Stimulated activated CD4-positive, alpha-beta T cell treated with anti-CD3 and anti-CD28 coated beads, Interleukin-15, amount 100 ng/mL, for 48 hours (primary cell): ENCODE measurements at places on chromosomes 11 and 22.

DNA sequence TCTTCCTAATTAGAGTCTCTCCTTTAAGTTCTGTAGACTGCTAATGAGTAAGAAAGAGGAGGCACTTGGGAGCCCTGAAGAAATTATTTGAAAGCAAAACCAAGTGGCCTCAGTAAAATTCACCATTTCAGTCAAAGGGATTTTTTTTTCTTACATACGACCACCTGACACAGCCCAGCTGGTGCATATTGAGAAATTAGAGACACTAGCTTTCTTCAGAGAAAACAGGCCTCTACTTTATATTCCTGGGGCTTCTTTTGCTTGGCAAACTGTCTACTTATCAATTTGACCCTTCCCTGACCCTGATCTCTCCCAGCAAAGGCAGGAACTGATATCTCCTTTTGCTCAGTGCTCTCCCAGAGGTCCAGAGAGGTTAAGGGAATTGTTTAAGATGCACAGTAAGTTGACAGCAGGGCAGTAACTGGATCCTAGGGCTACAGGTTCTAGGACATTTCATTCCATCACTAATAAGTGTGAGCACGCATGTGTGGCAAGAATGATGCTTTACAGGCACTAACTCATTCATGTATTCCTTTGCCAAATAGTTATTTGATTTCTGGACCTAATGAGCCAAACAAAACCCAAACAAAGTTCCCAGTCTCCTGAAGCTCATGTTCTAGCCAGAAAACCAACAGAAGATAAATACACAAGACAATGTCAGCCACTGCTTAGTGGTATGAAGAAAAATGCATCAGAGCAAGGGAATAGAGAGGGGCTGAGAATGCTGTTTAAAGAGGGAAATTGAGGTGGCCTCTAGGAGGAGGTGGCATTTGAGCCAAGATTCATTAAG, 467.6 kb downstream of the SOX6 start:
- DNase-seq, result no peak

DNA sequence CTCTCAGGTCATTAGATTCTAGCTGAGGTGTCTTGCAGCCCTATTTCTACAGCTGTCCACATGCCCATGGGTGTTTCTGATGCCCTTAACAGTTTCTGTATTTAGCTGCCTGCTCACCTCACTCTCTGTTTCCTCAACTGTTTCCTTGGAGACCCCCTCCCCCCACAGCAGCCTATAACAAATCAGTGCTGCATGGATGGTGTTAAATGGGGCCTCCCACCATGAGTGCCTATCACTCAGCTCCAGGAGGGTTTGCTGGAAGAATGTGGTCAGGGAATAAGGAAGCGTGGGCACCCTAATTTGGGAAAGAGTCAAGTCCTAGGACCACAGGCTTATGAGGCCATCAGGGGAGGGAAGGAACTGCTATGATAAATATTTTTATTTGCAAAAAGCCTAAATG, 8.6 kb downstream of the KLHL35 start:
- DNase-seq, result no peak

GRCh38 chr11:107587306-107587979, 3.5 kb upstream of the ELMOD1 start:
- no peak for DNase-seq

GRCh38 chr22:44776605-44777363, 24.4 kb downstream of the ARHGAP8 start:
- DNase-seq, result no peak

GRCh38 chr11:110728476-110728875, 16.2 kb upstream of the ARHGAP20 start:
- DNase-seq, result no peak

- DNase-seq, result no peak
Observed at GRCh38 chr11:114762408-114762807, 84.1 kb downstream of the NXPE2 start.

DNA sequence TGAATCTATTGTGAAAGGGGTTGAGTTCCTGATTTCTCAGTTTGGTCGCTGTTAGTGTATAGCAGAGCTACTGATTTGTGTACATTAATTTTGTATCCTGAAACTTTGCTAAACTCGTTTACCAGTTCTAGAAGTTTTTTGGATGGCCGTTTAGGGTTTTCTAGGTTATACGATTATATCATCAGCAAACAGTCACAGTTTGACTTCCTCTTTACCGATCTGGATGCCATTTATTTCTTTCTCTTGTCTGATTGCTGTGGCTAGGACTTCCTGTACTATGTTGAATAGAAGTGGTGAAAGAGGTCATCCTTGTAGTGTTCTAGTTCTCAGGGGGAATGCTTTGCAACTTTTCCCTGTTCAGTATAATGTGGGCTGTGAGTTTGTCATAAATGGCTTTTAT, 24.6 kb upstream of the OOSP4B start:
- DNase-seq, result no peak

GRCh38 chr11:16812274-16812673, 73.8 kb downstream of the C11orf58 start:
- no peak for DNase-seq

GRCh38 chr22:42814215-42814614, 42.9 kb downstream of the ARFGAP3 start:
- DNase-seq, result no peak

GRCh38 chr11:13098616-13099289, 89.6 kb downstream of the RASSF10 start:
- DNase-seq, result no peak

- DNase-seq, result no peak
Observed at GRCh38 chr22:50727678-50728522, 10.1 kb upstream of the ACR start.

- no peak for DNase-seq
Observed at GRCh38 chr11:117978991-117979390, 7.2 kb upstream of the IL10RA start.

DNA sequence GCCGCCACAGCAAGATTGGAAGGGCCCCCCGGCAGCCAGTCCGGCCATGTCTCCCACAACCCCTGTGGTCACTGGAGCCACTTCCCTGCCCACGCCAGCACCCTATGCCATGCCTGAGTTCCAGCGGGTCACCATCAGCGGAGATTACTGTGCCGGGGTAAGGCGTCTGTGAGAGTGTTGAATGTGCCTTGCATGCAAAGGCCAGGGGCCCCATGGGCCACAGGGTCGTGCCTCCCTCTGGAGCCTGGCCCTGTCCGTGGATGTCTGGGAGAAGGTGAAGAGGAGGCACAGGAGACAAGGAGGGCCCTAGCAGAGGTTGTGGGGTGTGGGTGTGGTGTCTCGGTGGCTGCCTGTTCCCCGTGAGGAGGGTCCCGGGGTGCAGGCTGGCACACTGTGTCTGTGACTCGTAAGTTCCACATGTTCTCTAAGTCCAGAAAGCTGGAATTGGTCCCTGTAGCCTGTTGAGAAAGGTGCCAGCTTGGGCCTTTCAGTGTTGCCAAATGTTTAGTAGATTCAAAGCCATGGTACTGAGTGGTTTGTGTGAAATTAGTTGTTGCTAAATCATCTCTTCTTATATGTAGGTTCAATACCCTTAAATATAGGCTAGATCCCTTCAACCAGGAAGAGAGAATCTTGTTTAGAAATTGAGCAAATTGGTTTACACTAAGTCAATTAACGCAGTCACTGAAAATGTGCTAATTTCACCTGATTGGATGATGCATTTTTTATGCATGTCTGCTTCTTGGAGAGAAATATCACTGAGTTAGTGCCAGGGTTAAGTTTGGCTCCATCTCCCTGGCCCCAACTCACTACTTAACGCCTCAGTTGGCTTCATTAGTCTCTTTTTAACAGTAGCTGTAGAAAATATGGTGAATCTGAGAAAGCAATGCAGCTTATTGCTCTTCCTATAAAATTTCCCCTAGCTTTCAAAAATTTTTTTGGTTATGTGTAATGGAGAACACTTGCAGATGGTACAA, 23.8 kb downstream of the AMPD3 start:
- DNase-seq, result no peak

- DNase-seq, result no peak
Observed at GRCh38 chr11:62611705-62612365, 740 bp downstream of the EML3 start.

- no peak for DNase-seq
Observed at GRCh38 chr11:22769081-22769480, 60.5 kb downstream of the SVIP start.

- no peak for DNase-seq
Observed at GRCh38 chr11:108824545-108824944, 159.7 kb downstream of the DDX10 start.

DNA sequence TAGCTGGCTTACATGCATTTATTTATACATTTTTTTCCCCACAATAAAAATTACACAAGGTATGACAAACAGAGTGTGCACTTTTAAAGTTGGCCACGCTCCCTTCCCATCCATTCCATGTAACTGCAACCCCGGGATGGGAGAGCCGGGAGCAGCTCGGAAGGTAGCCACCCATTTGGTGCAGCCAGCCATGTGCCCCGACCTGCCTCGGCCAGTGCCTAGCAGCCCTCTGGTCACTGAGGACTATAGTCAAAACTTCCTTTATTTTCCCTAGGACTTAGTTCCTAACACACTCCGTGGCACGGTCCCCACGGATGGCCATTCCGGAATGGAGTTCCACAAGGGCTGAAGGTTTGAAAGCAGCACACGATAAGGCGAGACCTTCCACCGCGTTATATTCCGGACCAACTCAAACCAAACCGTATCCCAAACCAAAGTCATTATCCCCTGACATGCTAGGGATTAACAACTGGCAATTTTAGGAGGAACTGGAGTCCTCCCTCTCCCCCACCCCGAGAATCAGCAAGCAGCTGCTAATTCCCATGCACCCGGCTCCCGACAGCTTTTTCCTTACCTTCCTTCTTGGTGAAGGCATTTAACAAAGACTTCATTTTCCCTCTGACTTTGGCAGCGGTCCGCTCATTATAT, 426.4 kb downstream of the SHANK2 start:
- no peak for DNase-seq

GRCh38 chr11:60370811-60371298, 7.5 kb upstream of the MS4A7 start:
- DNase-seq, result no peak
